Endothelial cell (in vitro differentiated cells): ENCODE measurements at places on chromosomes 11 and 22. TPM values are rescaled to one million over a fixed set of nuclear protein-coding genes. Genes with fewer than 3 reads are reported as not detected.
A peak's percentile ranks its signal among the peaks of the same experiment; 100 is the strongest.

The GRAMD1B gene
- 49.6 TPM for total RNA-seq

The HORMAD2 gene
- total RNA-seq = not detected

The ZNF214 gene
- 2.4 TPM for total RNA-seq

DNA sequence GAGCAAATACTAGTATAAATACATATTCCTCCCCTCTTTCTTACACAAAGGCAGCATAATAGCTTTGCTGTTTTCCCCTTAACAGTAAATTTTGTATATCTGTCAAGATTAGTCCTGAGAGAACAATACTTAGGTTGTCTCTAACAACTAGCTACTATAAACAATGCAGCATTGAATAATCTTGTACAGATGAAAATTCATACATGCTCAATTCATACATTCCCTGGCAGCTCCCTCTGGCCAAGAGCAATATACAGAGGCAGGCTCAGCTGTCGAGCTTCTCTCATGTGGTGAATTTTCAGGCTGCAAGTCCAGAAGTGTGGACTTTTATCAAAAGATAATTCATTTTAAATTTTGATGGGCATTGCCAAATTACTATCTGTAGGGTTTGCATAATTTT lies 81.2 kb upstream of the PTH start:
- H3K27me3 ChIP-seq = peaks cover 3% of the 10 kb centered on the region
- H3K4me3 ChIP-seq = no peak overlapping the region
- no peak for DNase-seq
- no peak overlapping the region for H3K27ac ChIP-seq

DNA sequence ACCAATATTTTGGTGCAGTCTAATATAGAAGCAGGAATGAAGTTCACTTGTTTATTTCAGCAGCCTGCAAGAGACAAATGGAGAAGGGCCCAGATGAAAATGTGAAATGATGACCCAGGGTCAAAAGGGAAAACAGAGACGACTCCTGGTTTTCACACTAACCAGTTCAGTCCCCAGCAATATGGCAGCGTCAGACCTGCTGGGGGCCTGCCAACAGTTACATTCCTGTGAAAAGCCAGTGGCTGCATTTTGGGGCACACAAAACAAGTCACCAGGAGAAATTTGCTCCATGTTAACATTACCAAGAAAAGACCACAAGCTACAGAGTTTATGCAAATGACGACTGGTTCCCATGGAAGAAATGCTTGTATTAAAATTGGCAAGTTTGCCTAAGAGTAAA lies 80.2 kb downstream of the CCDC34 start:
- DNase-seq = no peak
- no peak overlapping the region for H3K4me3 ChIP-seq
- no peak overlapping the region for H3K27ac ChIP-seq
- peaks cover under 1% of the 10 kb centered on the region for H3K27me3 ChIP-seq
- no peaks in the 10 kb centered on the region for H3K36me3 ChIP-seq

- H3K27me3 ChIP-seq = peaks cover 8% of the 10 kb centered on the region
- no peak overlapping the region for H3K27ac ChIP-seq
- H3K4me3 ChIP-seq = peak overlapping the region; percentile 85
These were observed 643 bp downstream of the TIGD3 start for GRCh38 chr11:65355013-65355775.

DNA sequence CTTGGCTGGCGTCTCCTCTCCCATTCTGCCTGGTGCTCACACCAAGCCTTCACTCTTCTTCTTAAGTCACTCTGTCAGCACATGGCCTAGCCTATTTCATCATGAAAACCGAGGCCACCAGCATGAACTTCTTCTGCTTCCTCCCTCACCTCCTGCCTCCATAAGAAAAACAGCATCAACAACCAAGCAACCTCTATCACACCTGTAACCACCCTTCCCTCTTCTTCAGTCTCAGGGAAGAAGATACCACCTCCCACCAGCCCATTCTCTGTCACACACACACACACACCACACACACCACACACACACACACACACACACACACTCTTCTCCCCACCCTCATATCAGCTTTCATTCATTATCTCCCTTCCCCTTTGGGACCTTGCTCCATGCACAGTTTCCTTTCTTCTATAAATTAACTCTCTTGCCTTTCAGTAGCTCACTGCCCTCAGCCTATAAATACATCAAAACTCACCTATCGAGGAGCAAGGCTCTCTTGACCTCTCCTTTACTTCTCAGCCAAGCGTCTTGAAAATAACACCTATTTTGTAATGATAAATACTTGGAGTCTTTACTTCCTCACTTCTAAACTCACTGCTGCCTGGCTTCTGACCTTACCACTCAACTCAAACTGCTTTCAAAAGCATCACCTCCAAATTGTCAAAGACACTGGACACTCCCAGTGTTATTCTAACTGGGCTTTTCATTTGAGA lies 36.6 kb downstream of the SC5D start:
- H3K4me1 ChIP-seq = no peaks in the 10 kb centered on the region
- H3K4me3 ChIP-seq = no peak overlapping the region
- no peak for DNase-seq

DNA sequence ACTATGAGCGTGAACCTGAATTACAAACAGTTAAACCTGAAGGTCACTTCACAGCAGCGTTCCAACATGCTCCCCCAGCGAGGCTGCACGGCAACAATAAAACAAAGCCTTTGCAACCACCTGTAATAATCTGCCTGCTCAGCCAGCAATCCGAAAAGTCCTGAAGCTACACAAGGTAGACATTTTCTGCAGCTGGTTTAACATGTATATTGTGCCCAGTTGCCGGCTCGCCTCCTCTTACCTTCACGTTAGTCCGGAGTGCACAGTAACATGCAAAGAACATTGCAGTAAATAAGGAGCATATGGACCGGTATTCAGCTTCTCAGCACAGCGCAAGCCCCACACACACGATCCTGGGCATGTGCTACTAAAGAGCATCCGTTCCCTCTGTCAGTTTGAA lies 704.3 kb downstream of the DLG2 start:
- H3K4me3 ChIP-seq = peak overlapping the region; percentile 74
- no peaks in the 10 kb centered on the region for H3K27me3 ChIP-seq
- peaks cover 11% of the 10 kb centered on the region for H3K4me1 ChIP-seq
- no peak overlapping the region for H3K27ac ChIP-seq
- no peaks in the 10 kb centered on the region for H3K36me3 ChIP-seq

GRCh38 chr11:116145187-116145865 lies 627.5 kb downstream of the BUD13 start:
- H3K4me1 ChIP-seq = peaks cover 4% of the 10 kb centered on the region
- H3K27ac ChIP-seq = no peak overlapping the region
- peaks cover 2% of the 10 kb centered on the region for H3K27me3 ChIP-seq
- peaks cover 3% of the 10 kb centered on the region for H3K36me3 ChIP-seq
- H3K4me3 ChIP-seq = no peak overlapping the region

DNA sequence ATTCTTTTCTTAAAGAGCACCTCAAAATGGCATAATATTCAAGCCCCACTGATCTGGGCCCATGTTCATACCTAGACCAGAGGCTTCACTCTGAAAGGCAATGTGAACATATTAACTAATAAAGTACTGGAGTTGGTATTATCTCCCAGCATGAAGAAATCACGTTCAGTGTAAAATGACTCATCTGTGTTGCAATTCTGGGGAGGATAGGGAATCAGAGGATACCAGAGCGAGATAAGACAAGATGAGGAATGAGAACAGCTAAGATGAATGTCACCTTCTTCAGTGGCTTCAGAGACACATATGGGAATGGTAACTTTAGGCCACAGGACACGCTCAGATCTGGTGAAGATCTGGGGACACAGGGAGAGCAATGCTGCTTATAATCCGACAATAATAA lies 121.1 kb downstream of the NTM start:
- DNase-seq = no peak
- H3K4me1 ChIP-seq = no peaks in the 10 kb centered on the region
- H3K27ac ChIP-seq = no peak overlapping the region
- H3K36me3 ChIP-seq = no peaks in the 10 kb centered on the region
- H3K27me3 ChIP-seq = peaks cover 2% of the 10 kb centered on the region
- H3K4me3 ChIP-seq = no peak overlapping the region

DNA sequence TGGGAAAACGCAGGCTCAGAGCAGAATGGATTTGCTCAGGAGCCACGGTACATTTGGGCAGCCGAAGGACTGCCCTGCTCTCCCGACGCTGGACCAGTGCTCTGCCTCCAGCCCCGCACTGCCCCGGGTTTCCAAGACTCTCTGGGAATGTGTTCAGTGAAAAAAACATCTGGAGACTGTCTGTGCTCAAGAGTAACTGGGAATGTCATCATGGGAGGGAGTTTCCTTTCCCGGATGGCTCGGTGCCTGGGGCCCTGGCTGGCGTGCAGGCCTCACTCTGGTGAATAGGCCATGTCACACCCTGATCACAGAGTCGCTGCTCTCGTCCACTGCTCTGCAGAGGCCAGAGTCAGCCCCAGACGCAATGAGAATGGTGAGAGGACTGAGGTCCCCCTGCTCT lies 9.8 kb upstream of the APOL6 start:
- DNase-seq = no peak
- H3K27me3 ChIP-seq = peaks cover 8% of the 10 kb centered on the region
- H3K4me3 ChIP-seq = no peak overlapping the region
- peaks cover 3% of the 10 kb centered on the region for H3K36me3 ChIP-seq

DNA sequence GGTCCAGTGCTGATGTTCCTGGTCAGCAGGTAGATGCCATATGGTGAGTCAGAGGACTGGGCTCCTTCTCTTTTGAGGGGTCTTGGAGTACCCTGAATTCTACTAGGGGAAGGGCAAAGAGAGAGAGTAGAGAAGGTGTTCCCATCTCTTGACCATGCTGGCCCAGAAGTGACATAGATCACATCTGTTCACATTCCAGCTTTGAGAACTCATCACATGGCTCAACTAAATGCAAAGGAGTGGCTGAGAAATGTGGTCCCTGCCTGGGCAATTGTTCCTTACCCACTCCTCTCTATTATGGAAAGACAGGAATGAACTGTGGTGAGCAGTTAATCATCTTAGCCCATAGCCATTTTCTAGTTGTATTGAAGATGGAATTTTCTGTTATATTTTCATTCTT lies 105.4 kb upstream of the TIMP3 start:
- no peak for DNase-seq
- H3K27ac ChIP-seq = no peak overlapping the region
- no peaks in the 10 kb centered on the region for H3K27me3 ChIP-seq
- no peaks in the 10 kb centered on the region for H3K36me3 ChIP-seq
- H3K4me3 ChIP-seq = no peak overlapping the region
- H3K4me1 ChIP-seq = peaks cover 9% of the 10 kb centered on the region
